Caco-2 (cell line): ENCODE measurements at places on chromosomes 6 and 20.
A peak's percentile ranks its signal among the peaks of the same experiment; 100 is the strongest.

DNA sequence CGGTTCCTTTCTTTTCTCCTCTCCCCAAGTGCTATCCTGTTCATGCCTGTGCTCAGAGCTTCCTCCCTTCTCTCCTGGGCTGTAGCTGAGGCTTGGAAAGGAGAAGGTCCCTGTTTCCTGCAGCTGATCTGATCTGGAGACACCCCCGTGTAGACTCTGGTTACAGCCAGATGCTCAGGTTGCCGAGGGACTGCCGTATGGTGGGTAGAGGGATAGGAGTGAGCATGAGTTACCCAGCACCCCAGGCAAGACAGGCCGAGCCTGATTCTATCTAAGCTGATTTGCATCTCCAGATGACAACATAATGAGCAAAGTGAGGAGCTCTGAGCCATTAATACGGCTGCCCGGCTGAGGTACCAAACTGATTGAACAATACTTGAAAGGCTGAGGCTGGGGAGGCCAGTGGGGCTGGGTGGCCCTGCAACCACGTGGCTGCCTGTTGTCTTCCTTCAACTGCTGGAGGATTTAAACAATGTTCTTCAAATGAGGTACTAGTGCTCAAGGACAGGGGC lies 91.8 kb downstream of the ASXL1 start:
- DNase-seq = no peak

GRCh38 chr6:2183246-2183645 lies 62.2 kb downstream of the GMDS start:
- DNase-seq = no peak

GRCh38 chr20:40575851-40576250 lies 113.2 kb downstream of the MAFB start:
- no peak for DNase-seq

DNA sequence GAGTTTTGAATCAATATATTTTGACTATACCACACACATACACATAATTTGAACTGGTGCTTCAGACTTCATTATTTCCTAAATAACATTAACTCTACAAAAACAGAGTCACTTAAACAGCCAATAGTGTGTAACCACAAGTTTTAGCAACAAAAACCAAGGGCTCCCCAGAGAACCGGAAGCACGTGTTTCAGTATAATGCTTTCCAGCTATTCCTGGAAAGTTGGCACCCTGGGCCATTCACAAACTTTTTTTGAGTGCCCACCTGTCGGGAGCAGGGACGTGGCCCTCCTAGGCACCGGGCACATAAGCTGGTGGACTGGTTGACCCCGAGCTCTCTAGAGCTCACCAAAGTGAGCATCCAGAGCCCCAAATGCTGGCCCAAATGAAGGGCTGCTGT lies 1.9 kb upstream of the SLC35D3 start:
- DNase-seq = no peak

- DNase-seq = no peak
These were observed 736.5 kb downstream of the HACE1 start for GRCh38 chr6:104123227-104123626.

DNA sequence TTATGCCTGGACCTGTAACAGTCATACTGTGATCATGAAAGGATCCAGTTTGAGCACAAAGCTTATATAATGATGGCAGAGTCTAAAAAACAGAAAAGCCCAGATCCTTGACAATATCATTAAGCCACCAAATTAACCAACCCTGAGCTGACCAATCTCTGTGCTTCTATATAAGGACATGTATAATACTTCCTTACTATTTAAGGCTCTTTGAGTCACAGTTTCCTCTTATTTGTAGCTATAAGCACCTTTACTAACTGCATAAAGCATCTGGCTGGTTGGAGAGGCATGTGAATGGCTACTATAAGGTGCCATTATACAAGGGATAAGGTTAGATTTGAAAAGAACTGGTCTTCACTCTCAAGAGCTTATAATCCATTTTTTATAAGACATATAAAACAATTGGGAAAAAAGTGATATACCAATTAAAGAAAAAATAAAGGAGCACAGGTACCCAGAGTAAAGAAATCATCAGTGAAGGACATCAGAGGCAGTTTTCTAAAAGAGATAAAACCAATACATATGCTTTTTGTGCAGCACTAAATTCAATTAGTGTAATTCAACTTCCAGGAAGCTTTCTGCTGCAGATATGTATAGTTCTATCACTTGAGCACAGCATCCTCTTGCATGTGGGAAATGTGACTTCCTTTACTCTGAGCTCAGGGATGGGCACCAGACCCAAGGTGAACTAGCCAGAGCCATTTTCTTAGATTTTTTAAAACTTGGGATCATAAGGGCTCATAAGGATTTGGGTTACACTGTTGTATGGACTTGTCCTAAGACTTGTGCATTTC lies 121.0 kb downstream of the BTBD9 start:
- no peak for DNase-seq

DNA sequence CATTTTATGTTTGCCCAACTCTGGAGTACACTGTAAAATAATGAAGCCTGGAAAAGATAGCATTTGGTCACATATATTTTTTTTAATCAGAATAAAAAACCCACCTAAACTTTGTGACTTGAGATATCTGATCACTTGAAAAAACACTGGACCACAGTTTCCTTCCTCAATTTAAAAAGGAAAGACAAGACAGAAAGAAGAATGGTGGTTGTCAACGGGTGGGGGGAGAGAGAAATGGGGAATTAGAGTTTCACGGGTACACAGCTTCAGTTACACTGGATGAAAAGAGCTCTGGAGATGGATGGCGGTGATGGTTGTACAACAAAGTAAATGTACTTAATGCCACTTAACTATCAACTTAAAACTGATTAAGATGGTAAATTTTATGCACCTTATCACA lies 14.7 kb upstream of the DST start:
- no peak for DNase-seq

GRCh38 chr20:31497838-31498540 lies 16.3 kb upstream of the HM13 start:
- DNase-seq = peak; percentile 72

DNA sequence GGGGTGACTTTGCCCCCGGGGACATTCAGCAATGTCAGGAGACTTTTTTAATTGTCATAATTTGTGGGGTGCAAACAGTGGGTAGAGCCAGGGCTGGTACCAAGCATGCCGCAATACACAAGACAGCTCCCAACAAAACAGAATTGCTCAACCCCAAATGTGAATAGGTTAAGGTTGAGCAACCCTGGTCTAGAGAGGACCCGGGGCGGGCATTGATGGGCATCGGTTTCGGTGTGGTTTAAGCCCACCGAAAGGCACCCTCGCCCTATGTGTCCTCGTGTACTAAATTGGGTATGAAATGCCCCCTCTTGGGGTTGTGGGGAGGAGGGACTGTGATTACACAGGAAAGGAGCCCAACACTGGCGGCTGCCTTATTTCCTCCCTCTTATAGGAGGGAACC lies 36.0 kb downstream of the KIAA1755 start:
- no peak for DNase-seq

DNA sequence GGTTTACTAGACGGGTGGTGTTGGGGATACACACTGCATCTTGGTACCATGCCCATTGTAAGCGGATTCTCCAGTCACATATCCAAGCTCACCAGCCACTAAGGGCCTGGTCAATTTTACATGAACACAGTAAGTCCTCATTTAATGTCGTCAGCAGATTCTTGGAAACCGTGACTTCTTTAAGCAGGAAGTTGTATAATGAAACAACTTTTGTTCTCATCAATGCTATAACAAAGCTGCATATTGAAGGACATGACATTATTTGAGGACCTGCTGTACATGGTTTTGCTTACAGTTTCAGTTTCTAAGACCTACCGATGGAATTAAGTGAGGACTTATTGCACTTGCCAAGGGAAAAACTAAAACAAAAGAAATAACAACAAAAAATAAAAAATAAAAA lies 295.6 kb downstream of the SYNE1 start:
- no peak for DNase-seq

DNA sequence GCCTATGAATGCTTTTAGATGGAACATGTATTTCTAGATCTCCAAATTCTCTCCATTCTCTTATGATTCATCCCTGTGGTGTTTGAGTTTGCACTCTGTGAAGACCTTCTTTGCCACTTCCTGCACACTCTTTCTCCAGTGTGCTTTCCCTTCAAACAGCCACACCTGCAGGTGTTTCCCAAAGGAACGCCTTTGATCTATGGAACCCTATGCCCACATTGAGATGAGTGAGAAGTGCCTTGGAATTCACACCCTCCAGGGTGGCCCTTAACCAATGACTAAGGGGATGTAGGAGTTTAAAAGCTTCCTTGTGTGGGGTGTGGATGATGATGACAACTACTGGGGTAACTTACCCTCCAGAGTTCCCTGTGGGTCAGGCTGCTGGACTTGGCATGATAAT lies 570.1 kb downstream of the DHX35 start:
- no peak for DNase-seq

DNA sequence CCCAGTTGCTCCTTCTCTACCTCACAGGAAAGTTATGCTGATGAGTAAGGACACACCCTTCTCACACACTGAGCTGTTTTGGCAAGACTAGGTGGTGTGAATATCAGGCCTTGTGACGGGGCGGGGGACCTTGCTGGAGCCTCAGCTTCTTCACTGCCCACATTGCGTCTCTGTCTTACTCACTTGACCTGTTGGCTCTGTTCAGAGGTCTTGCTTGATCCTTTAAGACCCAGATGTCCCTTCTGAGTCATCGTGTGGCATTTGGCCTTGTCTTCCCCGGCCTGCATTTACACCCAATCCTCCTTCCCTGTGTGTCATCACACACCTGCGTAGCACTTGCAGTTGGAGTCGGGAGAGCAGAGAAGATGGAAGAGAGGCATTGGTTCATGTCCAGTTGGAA lies 8.3 kb upstream of the PRND start:
- DNase-seq = no peak

GRCh38 chr20:20425823-20426654 lies 58.1 kb downstream of the INSM1 start:
- no peak for DNase-seq

DNA sequence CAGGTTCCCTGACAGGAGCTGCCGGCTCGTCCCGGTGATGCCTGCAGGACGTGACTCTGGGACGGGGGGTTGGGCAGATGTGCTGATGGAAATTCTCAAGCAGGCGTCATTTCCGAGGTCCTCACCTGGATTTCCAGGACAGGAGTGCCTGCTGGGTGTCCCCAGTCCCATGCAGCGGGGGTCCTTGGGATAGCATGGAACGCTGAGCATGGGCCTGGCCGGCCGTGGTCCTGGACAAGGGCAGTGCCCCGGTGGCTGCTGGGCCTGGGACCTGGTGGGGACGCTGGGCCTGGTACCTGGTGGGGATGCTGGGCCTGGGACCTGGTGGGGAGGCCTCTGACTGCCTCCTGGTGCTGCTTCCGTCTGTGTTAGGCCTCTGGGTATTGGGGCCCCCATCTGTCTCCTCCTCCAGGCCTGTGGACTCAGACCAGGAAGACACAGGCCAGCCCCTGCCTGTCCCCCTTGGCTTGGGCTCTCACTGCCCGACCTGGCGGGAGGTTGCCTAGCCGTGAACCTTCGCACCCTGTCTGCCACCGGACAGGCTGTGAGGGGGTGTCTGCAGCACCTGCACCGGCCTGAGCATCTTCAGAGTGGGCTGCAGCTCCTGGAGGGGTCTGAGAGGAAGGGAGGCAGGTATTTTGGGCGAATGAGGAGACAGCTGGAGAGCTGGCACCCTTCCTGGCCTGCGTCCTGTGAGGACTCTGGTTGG lies 6.2 kb downstream of the RTEL1 start:
- no peak for DNase-seq

- peak; percentile 14 for DNase-seq
These were observed 148.0 kb downstream of the TTLL2 start for GRCh38 chr6:167472880-167473279.

GRCh38 chr20:35739294-35740163 lies 2.5 kb downstream of the RBM39 start:
- DNase-seq = no peak

- peak; percentile 88 for DNase-seq
These were observed 20.0 kb upstream of the TRIM27 start for GRCh38 chr6:28943557-28944411.

GRCh38 chr6:33808641-33809180 lies 4.9 kb upstream of the MLN start:
- DNase-seq = no peak
